CD4-positive, alpha-beta T cell (primary cell): ENCODE measurements at places on chromosomes 3 and 15.

GRCh38 chr15:66840615-66841390 lies 138.8 kb downstream of the SMAD6 start:
- DNase-seq = no peak
- H3K27me3 ChIP-seq = peaks cover 24% of the 10 kb centered on the region
- H3K27ac ChIP-seq = no peak overlapping the region
- no peaks in the 10 kb centered on the region for H3K36me3 ChIP-seq

DNA sequence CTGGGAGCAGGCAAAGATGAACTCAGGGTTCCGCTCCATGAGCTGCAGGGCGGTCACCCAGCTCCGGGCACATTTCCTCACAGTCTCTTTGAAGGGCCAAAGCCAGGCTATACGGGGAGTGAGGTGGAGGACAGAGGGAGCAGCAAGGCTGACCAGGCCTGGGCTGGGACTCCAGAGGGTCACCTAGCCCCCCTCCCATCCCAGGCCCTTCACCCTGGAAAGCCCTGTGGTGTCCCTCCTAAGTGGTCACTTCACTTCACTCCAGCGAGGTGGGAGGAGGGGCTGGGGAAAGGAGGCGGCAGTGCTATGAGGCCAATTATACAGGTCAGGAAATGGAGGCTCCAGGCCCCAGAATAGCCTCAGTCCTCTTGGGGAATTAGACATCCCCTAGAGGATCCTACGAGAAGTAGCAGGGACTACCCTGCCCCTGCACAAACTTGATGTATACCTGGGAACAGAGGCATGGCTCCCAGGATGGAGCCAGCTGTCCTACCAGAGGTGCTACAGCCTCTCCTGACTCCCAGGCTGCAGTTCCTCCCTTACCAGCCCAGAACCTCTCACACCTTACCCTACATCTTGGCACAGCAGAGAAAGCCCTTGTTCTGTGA lies 5.7 kb downstream of the MAN2C1 start:
- no peak overlapping the region for H3K27ac ChIP-seq
- H3K4me3 ChIP-seq = no peak overlapping the region
- peaks cover 12% of the 10 kb centered on the region for H3K4me1 ChIP-seq
- no peak for DNase-seq
- no peaks in the 10 kb centered on the region for H3K27me3 ChIP-seq
- peaks cover 87% of the 10 kb centered on the region for H3K36me3 ChIP-seq

DNA sequence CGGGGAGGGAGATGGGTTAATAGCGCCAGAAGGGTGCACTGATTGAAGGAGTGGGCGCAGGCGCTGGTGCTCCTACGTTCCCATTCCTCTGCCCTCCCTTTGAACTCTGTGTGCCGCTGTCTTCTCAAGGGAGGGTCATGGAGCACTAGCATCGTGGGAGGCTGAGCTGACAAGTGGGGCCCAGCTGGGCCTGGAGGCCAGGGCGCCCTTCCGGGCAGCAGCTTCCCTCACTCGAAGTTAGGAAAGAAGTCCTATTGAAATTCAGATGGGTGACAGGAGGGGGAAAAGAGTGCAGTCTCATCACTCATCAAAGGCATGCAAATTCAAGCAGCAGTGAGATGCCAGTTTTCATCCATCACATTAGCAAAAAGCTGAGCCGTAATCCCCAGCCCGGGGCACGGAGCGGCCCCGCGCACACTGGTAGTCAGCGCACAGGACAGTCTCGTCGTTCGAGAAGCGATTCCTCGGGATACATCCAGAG lies 128.2 kb downstream of the LRRK1 start:
- no peaks in the 10 kb centered on the region for H3K4me1 ChIP-seq
- no peak for DNase-seq
- no peaks in the 10 kb centered on the region for H3K36me3 ChIP-seq

- no peak for DNase-seq
Observed at GRCh38 chr15:36589971-36590370, 10.5 kb downstream of the CDIN1 start.
